GM12878 (cell line): ENCODE measurements at places on chromosomes 6 and 20. TPM values are rescaled to one million over a fixed set of nuclear protein-coding genes. Genes with fewer than 3 reads are reported as not detected.

The PDE7B gene
- not detected in 2 replicates for total RNA-seq

GRCh38 chr6:118710616-118711015 is 59.2 kb upstream of the CEP85L start:
- no peak overlapping the region for H3K4me3 ChIP-seq
- peaks cover 26% of the 10 kb centered on the region for H3K4me1 ChIP-seq

The ADTRP gene
- 1.7 and 2.5 TPM in 2 replicates for total RNA-seq

GRCh38 chr6:31767096-31767645 is 4.7 kb downstream of the SAPCD1 start:
- no peaks in the 10 kb centered on the region for H3K4me1 ChIP-seq
- H3K27me3 ChIP-seq: no peaks in the 10 kb centered on the region
- no peak overlapping the region for H3K27ac ChIP-seq
- DNase-seq: no peak
- H3K36me3 ChIP-seq: no peaks in the 10 kb centered on the region
- no peak overlapping the region for H3K4me3 ChIP-seq

The CRISP3 gene
- total RNA-seq: not detected in 2 replicates

The RBPJL gene
- total RNA-seq: 0.18 TPM in 1 of 2 replicates, not detected in the other

The TCF21 gene
- 0.08 TPM in 1 of 2 replicates, not detected in the other for total RNA-seq

- no peak overlapping the region for H3K27ac ChIP-seq
- H3K4me3 ChIP-seq: no peak overlapping the region
- DNase-seq: peak; percentile 11
- 0 out of 2 replicates have a peak, but pooled peaks cover 2% of the 10 kb centered on the region for H3K4me1 ChIP-seq
Measured at GRCh38 chr6:21987501-21987957, 309.3 kb downstream of the PRL start.

- no peaks in the 10 kb centered on the region for H3K36me3 ChIP-seq
- no peak for DNase-seq
- H3K27ac ChIP-seq: no peak overlapping the region
- no peaks in the 10 kb centered on the region for H3K4me1 ChIP-seq
Measured at GRCh38 chr6:138339024-138339423, 38.7 kb upstream of the SMIM28 start.

- peak overlapping the region; percentile 75 for H3K27ac ChIP-seq
- no peaks in the 10 kb centered on the region for H3K36me3 ChIP-seq
- H3K4me1 ChIP-seq: peaks cover 47% of the 10 kb centered on the region
- H3K4me3 ChIP-seq: 0 out of 2 replicates have a peak overlapping the region, but pooled peaks have one; percentile 17
- DNase-seq: no peak
- H3K27me3 ChIP-seq: no peaks in the 10 kb centered on the region
Measured at GRCh38 chr6:11710311-11710761, 68.3 kb downstream of the ADTRP start.

- no peak overlapping the region for H3K27ac ChIP-seq
- DNase-seq: no peak
- no peak overlapping the region for H3K4me3 ChIP-seq
- no peaks in the 10 kb centered on the region for H3K4me1 ChIP-seq
Measured at GRCh38 chr6:130407032-130407431, 41.2 kb downstream of the TMEM200A start.

DNA sequence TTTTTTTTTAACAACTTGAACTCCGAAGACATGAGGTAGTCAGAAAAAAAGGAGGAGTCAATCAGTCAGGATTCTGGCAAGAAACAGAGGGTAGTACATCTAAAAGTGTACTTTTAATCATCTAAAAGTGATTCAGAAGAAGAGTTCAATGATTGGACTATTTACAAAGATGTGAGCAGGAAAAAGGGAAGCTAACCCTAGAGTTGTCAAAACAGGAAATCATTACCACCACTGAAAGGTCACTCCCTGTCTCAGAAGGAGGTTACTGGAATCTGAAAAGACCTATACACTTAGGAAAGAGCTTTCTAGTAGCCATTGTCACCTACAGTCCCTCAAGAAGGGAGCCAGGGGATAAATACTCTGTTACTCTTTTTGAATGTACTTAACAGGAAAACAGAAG is 16.7 kb upstream of the LMBRD1 start:
- H3K27me3 ChIP-seq: no peaks in the 10 kb centered on the region
- no peak for DNase-seq

The MYO6 gene
- total RNA-seq: 22.6 and 23.2 TPM in 2 replicates

- no peaks in the 10 kb centered on the region for H3K27me3 ChIP-seq
- H3K27ac ChIP-seq: no peak overlapping the region
- peaks cover 2% of the 10 kb centered on the region for H3K36me3 ChIP-seq
- no peak overlapping the region for H3K4me3 ChIP-seq
- H3K4me1 ChIP-seq: no peaks in the 10 kb centered on the region
Measured at GRCh38 chr6:126033696-126034095, 47.4 kb downstream of the TRMT11 start.

DNA sequence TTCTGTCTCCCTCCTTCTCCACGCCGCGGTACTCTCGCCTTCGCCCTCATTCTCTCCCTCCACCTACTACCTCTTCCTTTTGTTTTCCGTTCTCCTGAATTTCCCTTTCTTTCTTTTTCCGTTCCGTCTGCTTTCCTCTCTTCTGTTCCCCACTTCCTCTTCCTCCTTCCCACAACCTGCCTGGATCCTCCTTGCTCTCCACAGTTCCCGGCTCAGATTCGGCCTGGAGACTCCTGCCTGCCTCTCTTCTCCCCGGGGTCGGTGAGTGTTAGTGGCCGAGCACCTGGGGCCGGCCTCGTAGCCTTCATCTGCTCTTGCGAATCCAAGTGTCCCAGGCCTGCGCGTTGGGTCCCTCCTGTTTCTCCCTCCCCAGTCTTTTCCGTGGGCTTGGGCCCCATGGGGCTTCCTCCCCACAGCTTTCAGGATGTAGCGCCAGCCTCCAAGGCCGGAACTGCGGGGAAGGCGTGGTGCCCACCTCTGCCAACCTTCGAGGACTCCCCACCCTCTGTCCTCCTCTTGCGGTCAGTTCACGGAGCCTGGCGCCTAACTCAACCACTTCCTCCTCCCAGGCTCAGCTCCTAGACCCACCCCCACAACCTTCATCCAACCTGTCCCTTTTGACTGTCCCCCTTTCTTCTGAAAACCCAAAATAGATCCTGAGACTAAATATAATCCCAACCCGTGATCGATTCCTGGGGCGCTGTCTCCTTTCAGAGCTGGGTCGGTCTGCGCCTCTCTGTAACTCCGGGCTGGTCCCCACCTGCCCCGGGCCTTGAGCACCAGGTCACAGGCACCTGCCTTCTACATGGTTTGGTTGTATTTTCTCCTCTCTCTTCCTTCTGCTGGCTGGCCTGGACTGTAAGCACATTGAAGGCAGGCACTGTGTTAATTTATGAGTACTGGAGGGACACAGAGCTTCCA is 6.8 kb downstream of the NRN1 start:
- H3K4me1 ChIP-seq: no peaks in the 10 kb centered on the region; the same call in 1 of the 2 replicates
- DNase-seq: no peak
- no peak overlapping the region for H3K4me3 ChIP-seq
- no peaks in the 10 kb centered on the region for H3K36me3 ChIP-seq
- no peak overlapping the region for H3K27ac ChIP-seq
- H3K27me3 ChIP-seq: peaks cover 39% of the 10 kb centered on the region

The GSTA3 gene
- total RNA-seq: not detected in 2 replicates

GRCh38 chr6:160391419-160392116 is 43.4 kb downstream of the SLC22A3 start:
- no peak overlapping the region for H3K4me3 ChIP-seq
- H3K4me1 ChIP-seq: no peaks in the 10 kb centered on the region
- DNase-seq: no peak
- no peak overlapping the region for H3K27ac ChIP-seq
- H3K36me3 ChIP-seq: no peaks in the 10 kb centered on the region

DNA sequence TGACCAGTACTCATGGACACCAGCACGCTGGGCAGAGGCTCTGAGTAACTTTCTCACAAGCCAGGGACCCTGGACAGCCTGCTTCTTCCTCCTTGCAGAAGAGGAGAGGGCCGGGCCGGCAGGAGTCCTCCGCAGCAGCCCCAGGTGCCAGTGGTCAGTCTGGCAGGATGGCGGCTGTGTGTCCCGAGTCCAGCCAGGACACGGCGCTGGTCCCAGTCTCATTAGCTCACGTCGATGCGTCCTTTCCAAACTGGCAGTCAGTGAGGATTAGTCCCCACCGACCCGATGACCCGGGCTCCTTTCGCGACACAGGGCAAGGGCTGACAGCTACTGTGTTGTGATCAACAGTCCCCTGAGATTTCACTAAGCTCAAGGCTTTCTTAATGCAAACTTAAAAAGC is 267.0 kb downstream of the TAF4 start:
- H3K4me3 ChIP-seq: no peak overlapping the region
- no peaks in the 10 kb centered on the region for H3K4me1 ChIP-seq
- DNase-seq: no peak
- H3K27me3 ChIP-seq: no peaks in the 10 kb centered on the region

The ACSS1 gene
- total RNA-seq: 44.4 and 44.9 TPM in 2 replicates

The MEP1A gene
- total RNA-seq: not detected in 2 replicates

DNA sequence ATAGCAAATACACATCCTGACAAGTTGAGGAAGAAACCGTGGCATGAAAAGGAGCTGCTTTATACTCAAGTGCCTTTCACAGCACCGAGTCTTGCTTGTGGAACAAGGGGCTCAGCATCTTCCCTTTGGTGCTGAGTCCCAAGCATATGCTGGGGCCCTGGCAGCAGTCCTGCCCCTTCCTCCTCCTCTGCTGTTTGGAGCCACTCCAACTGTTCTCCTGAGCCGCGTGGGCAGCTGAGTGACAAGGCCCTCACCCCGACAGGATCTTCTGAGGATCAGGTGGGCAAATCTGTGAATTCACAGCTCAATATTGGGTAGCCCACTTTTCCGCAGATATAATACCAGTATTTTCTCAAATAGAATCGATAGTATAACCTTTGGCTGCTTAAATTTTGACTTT is 24.7 kb downstream of the DACT2 start:
- no peaks in the 10 kb centered on the region for H3K36me3 ChIP-seq
- DNase-seq: no peak
- H3K4me3 ChIP-seq: no peak overlapping the region
- no peak overlapping the region for H3K27ac ChIP-seq

The FHL5 gene
- not detected in 2 replicates for total RNA-seq

GRCh38 chr6:77298283-77298682 is 165.0 kb downstream of the HTR1B start:
- H3K4me3 ChIP-seq: no peak overlapping the region
- H3K27ac ChIP-seq: no peak overlapping the region
- H3K27me3 ChIP-seq: no peaks in the 10 kb centered on the region
- DNase-seq: no peak
- H3K36me3 ChIP-seq: no peaks in the 10 kb centered on the region

GRCh38 chr6:144659202-144660182 is 374.4 kb downstream of the UTRN start:
- H3K4me3 ChIP-seq: no peak overlapping the region
- H3K27ac ChIP-seq: no peak overlapping the region
- H3K27me3 ChIP-seq: no peaks in the 10 kb centered on the region

The TMEM74B gene
- total RNA-seq: not detected in 2 replicates

DNA sequence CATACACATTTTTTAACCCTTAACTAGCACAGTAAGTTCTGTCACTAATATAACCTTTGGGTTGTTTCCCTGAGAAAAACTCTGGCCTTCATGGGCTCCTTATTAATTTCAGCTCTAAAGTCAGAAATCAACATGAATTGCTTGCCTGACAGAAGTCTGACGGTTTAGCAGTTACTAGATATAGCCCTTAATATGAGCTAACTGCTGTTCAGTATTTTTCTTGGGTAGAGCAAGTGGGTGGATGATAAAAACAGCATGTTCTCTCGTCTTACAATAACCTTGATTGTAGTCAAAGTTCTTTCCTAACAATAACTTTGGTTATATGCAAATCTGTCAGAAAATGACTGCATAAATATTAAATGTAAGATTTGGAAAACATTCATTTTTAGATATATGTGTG is 81.0 kb downstream of the SH3BGRL2 start:
- H3K4me3 ChIP-seq: no peak overlapping the region
- no peaks in the 10 kb centered on the region for H3K27me3 ChIP-seq

- H3K27ac ChIP-seq: no peak within 1 kb of the TSS
- H3K36me3 ChIP-seq: no peaks in the 10 kb centered on the region
- no peak for DNase-seq
- H3K4me3 ChIP-seq: no peak within 1 kb of the TSS
- H3K27me3 ChIP-seq: no peaks in the 10 kb centered on the region; the same call in 1 of the 2 replicates
Measured at GRCh38 chr6:110415086-110415916, at the start of gene DDO. DDO (minus strand) TSS chr6:110415575; CDS start chr6:110413462, 2,113 bp downstream.

DNA sequence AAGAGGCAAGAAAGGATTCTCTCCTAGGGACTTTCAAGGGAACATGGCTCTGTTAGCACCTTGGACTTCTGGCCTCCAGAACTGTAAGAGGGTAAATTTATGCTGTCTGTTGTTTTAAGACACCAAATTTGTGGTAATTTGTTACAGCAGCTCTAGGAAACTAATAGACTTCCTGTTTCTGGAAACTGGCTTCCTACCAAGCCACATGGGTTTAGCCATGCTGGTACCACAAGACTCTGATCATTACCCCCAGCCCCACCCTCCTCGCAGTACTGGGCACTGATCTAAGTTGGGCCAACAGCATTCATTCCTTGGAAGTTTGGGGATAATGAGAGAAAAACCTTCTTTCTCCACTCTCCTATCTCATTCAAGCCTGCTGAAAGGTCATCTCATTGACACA is 109.5 kb upstream of the SMLR1 start:
- H3K27me3 ChIP-seq: no peaks in the 10 kb centered on the region
- no peaks in the 10 kb centered on the region for H3K4me1 ChIP-seq
- no peak overlapping the region for H3K27ac ChIP-seq
- DNase-seq: no peak
- no peak overlapping the region for H3K4me3 ChIP-seq

DNA sequence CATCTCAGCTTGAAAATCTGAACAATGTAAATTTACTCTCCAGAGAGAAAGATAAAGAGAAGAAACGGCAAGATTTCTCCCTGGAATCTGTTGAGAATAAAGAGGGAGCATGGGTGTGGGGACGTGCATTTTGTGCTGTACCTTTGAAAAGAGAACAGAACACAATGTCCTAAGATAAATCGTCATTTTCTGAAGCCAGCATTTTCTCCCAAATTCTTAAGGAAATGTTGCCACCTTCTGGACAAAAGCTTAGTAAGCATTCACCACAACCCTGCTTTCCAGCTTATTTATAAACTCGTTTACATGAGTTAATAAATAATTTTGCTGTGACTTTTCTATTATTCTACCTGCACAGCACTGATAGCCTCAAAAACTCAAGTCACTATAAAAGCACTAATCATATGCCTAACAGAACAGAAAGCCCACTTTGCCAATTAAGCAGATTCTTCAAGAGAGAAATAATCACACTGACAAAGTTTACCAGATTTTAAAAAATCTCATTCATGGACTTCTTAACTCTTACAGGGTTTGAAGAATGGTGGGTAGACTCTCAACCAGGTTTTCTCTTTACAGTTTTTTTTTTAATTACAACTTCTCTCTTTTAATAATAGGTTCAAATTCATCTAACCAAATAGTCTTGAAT is 155.8 kb downstream of the MBOAT1 start:
- peak; percentile 8 for DNase-seq
- H3K27me3 ChIP-seq: no peaks in the 10 kb centered on the region
- H3K4me3 ChIP-seq: no peak overlapping the region
- H3K36me3 ChIP-seq: no peaks in the 10 kb centered on the region
- H3K4me1 ChIP-seq: no peaks in the 10 kb centered on the region
- H3K27ac ChIP-seq: no peak overlapping the region
